ENCODE measurements at places on chromosomes 5 and 9.
A peak's percentile ranks its signal among the peaks of the same experiment; 100 is the strongest.

- no peak overlapping the region for H3K27ac ChIP-seq
- no peaks in the 10 kb centered on the region for H3K36me3 ChIP-seq
- H3K4me3 ChIP-seq = no peak overlapping the region
- peaks cover 6% of the 10 kb centered on the region for H3K4me1 ChIP-seq
- H3K27me3 ChIP-seq = no peaks in the 10 kb centered on the region
These were observed 361.6 kb upstream of the SLC30A5 start for GRCh38 chr5:68732251-68732650.

GRCh38 chr5:54518818-54519508 lies 1.4 kb downstream of the SNX18 start:
- no peaks in the 10 kb centered on the region for H3K36me3 ChIP-seq
- no peaks in the 10 kb centered on the region for H3K27me3 ChIP-seq
- peak overlapping the region; percentile 96 for H3K4me3 ChIP-seq
- peak overlapping the region; percentile 92 for H3K27ac ChIP-seq
- DNase-seq = no peak
- H3K4me1 ChIP-seq = peaks cover 25% of the 10 kb centered on the region

DNA sequence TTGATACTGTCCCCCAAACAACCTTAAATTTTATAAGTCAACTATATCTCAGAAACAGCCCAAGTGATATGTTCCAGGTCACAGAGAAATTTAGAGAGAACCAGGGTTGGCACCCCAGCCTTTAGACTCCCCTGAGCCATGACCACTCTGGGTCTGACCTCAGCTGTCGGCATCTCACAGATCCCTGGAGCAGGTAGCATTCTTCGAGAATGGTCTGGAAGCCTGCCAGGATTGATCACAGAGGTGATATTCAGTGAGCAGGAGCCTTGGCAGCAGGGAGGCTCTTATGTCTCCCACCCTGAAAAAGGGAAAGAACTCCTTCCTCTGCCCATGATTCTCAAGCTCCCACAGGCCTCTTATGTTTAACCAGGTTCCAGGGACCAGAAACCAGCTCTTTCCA lies 58.2 kb downstream of the PLK2 start:
- no peak for DNase-seq
- no peaks in the 10 kb centered on the region for H3K36me3 ChIP-seq
- H3K27me3 ChIP-seq = no peaks in the 10 kb centered on the region
- no peaks in the 10 kb centered on the region for H3K4me1 ChIP-seq
- no peak overlapping the region for H3K27ac ChIP-seq

DNA sequence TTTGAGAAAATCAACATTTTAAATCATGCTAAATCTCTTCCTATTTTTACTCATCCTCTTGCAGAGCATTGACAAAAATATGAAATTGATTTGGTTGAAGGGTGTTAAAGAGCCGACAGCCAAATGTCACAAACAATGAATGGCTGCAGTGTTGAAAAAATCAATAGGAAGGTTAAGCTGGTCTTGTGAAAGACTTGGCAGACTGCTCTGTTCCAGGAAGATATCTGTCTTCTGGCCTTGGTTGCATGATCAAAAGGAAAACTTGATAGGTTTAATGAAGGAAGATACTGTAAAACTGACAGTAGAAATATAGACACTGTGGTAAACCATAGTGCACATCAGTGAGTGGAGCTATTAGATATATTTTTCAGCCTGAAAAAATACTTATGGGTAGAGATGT lies 103.6 kb downstream of the PBX3 start:
- no peak overlapping the region for H3K4me3 ChIP-seq
- no peaks in the 10 kb centered on the region for H3K4me1 ChIP-seq
- H3K27me3 ChIP-seq = no peaks in the 10 kb centered on the region
- H3K27ac ChIP-seq = no peak overlapping the region
- DNase-seq = peak; percentile 36

GRCh38 chr5:160036884-160037283 lies 27.9 kb downstream of the TTC1 start:
- H3K36me3 ChIP-seq = no peaks in the 10 kb centered on the region
- no peak overlapping the region for H3K27ac ChIP-seq
- H3K4me3 ChIP-seq = no peak overlapping the region
- H3K4me1 ChIP-seq = no peaks in the 10 kb centered on the region
- no peaks in the 10 kb centered on the region for H3K27me3 ChIP-seq

- H3K4me1 ChIP-seq = peaks cover 8% of the 10 kb centered on the region
- no peak overlapping the region for H3K4me3 ChIP-seq
- no peaks in the 10 kb centered on the region for H3K36me3 ChIP-seq
- no peaks in the 10 kb centered on the region for H3K27me3 ChIP-seq
- no peak overlapping the region for H3K27ac ChIP-seq
These were observed 13.6 kb upstream of the IL17B start for GRCh38 chr5:149392718-149393117.

DNA sequence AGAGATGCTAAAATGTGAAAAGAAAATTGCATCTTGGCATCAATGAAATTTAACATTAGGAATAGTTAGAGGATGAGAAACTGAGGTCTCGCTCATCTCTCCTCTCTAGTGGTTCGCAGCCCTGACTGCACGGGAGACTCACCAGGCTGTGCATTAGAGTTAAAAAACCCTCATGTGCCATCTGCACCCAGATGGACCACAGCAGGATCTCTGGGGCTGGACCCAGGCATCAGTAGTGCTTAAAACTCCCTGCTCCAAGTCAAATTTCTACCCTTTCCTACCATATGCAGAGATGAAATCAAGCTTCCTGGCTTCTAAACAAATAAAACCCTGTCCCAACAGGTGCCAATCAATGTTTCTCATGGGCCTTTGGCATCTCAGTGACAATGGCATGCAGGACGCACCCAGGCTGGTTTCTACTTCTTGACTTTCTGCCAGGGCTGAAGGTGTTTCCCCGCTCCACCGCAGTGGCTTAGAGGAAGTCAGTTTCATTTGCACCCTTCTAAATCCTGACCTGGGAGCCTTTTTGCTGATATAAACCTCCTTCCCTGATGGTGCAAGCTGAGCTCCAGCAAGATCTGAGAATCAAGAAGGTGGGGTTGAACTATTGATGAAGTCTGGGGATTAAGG lies 132.6 kb downstream of the NSG2 start:
- H3K36me3 ChIP-seq = no peaks in the 10 kb centered on the region
- no peak overlapping the region for H3K27ac ChIP-seq
- H3K4me1 ChIP-seq = peaks cover 7% of the 10 kb centered on the region
- no peaks in the 10 kb centered on the region for H3K27me3 ChIP-seq
- no peak for DNase-seq

DNA sequence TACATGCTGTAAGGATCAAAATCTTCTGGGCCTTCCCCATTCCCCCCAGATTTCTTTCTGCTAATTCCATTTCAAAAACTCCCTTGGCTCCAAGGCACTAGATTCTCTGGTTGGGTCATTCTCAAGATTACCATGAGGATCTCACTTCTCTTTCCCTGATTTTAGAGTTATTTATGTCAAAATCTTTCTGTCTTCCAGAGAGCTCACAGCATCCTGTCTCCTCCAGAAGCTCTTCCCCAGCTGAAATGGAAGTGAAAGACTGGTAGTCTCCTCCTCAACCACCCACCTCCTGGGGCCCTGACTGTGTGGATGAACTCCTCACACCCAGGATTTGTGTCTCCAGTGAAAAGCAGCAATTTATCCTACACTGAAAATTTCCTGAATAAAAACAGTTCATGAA lies 11.9 kb upstream of the ZNF366 start:
- no peak for DNase-seq
- no peak overlapping the region for H3K4me3 ChIP-seq
- no peaks in the 10 kb centered on the region for H3K36me3 ChIP-seq
- H3K27ac ChIP-seq = no peak overlapping the region
- H3K4me1 ChIP-seq = no peaks in the 10 kb centered on the region
- no peaks in the 10 kb centered on the region for H3K27me3 ChIP-seq

DNA sequence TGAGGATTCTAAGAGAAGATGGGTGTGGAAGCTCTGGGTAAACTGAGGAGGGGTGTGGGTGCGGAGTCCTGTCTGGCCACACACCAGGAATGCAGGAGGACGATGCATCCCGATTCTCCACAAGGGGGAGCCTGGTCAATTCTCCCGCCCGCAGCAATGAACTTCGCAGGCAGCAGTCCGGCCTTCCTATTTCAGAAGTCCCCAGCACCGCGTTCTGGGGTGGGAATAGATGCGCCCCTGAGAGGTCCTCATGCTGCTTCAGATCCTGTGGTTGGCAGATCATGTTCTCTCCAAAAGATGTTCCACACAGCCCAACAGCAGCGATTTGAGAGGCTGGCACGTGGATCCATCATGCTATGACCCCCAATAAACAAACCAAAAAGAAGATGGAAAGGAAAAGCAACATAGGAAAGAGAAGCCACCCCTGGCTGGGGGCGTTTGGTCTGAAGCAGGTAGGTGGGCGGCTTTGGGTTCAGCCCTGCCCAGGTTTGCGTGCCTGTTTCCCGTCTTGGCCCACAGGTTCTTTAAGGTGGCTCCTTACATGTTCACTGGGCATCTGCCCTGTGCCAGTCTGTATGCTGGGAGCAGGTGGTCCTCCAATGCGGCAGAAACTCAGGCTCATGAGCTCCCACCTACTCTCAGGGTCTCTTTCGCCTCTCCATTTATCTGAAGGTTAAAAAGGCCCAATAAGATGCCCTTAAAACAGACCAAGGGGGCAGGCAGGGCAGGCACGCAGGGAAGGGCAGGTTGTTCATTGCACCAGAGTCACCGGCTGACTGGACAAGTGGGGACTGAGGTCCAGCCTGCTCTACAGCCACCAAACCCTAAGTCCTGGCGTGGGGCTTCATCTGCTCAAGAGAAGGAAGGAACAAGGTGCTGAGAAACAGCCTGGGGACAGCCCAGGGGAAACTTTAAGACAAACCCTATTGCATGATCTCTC lies 171.6 kb downstream of the PAX5 start:
- H3K36me3 ChIP-seq = no peaks in the 10 kb centered on the region
- H3K4me3 ChIP-seq = no peak overlapping the region
- H3K4me1 ChIP-seq = no peaks in the 10 kb centered on the region

GRCh38 chr9:1184146-1184545 lies 134.0 kb downstream of the DMRT2 start:
- no peaks in the 10 kb centered on the region for H3K27me3 ChIP-seq
- DNase-seq = no peak
- no peak overlapping the region for H3K4me3 ChIP-seq

DNA sequence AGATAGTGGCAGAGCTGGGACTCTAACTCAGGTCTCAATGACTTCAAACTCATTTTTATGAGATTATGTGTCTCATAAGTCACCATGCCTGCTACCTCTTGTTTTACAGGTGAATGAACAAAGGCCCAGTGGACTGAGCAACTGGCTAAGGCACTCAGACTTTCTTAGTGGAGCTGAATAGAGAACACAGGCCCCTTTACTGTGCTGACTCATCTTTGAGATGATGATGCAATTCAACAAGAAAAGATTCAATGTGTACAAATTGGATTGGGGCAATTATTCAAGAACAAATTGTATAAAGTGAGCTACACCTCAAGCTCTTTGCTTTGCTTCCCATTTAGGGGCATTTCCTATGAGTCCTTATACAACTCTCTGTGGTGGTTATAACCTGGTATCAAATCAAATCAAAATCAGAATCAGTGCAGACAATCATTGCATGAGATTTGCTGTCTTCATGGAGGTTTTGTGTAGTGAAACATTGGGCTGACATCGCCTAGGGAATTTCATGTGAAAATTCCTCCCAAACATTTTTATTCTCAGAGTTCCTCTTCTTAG lies 84.3 kb upstream of the PPP2R2B start:
- H3K4me1 ChIP-seq = peaks cover 8% of the 10 kb centered on the region
- no peak overlapping the region for H3K27ac ChIP-seq
- H3K4me3 ChIP-seq = no peak overlapping the region
- H3K27me3 ChIP-seq = no peaks in the 10 kb centered on the region
- no peak for DNase-seq
- no peaks in the 10 kb centered on the region for H3K36me3 ChIP-seq

All from testis (tissue), 5 donors.